AG10803 (cell line): ENCODE measurements at places on chromosomes 5 and 9.

- peak; percentile 61 for DNase-seq
Observed at GRCh38 chr9:92242260-92243136, 51.0 kb downstream of the IARS1 start.

GRCh38 chr9:10127867-10128266 is 484.9 kb downstream of the PTPRD start:
- no peak for DNase-seq

GRCh38 chr5:62488531-62488930 is 76.0 kb downstream of the IPO11 start:
- DNase-seq = no peak

GRCh38 chr9:22508790-22509189 is 62.2 kb downstream of the DMRTA1 start:
- DNase-seq = no peak

GRCh38 chr5:102905056-102905455 is 150.0 kb downstream of the PAM start:
- no peak for DNase-seq

- DNase-seq = no peak
Observed at GRCh38 chr9:33341182-33341581, 50.9 kb downstream of the NFX1 start.

- no peak for DNase-seq
Observed at GRCh38 chr9:129962451-129962864, 80.5 kb downstream of the FNBP1 start.

GRCh38 chr5:72251386-72251785 is 68.7 kb downstream of the MRPS27 start:
- no peak for DNase-seq

DNA sequence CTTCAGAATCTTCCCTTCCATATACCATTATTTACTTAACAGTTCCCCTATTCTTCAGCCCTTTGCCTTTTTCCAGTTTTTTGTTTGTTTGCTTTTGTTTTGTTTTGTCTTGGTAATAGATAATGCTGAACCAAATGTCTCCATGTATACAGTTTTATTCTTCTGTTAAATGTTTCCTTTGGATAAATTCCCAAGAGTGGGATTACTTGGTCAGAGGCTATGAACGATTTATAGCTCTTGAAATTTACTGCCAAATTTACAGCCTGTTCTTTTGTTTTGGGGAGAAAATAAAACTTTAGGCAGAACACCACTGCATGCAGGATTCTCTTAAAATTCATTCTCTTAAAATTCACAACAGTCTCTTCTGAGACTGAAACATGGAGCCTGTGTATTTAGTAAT is 38.6 kb downstream of the NR4A3 start:
- no peak for DNase-seq

GRCh38 chr9:100098046-100098886 is 534 bp downstream of the ERP44 start:
- DNase-seq = peak; percentile 35

- no peak for DNase-seq
Observed at GRCh38 chr5:111070272-111071134, 1.0 kb upstream of the TSLP start.

DNA sequence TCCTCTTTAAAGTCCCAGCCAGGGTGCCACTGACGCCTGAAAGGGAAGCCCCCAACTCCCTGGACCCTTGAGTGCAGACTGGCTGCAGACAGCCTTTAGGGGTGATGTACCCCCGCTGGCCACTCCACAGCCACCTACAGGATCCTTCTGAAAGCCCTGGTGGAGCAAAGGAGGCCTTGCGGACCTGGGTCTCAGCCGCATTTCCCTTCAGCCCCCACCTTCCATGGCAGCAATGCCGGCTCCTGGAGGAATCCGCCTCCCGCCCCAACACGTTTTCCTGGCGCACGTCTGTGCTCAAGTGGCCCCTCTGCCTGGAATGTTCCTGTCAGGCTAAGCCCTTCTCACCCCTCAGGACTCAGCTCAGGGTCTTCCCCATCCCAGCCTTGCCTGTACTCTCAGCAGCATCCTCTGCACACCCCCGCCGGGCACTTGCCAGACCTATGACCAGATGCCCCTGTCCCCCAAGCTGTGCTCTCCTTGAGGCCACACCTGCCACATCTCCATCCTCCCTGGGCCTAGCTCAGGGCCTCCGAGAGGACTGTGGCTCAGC is 134.1 kb upstream of the RAPGEF1 start:
- no peak for DNase-seq

- no peak for DNase-seq
Observed at GRCh38 chr9:125908136-125908535, 161.0 kb downstream of the PBX3 start.

DNA sequence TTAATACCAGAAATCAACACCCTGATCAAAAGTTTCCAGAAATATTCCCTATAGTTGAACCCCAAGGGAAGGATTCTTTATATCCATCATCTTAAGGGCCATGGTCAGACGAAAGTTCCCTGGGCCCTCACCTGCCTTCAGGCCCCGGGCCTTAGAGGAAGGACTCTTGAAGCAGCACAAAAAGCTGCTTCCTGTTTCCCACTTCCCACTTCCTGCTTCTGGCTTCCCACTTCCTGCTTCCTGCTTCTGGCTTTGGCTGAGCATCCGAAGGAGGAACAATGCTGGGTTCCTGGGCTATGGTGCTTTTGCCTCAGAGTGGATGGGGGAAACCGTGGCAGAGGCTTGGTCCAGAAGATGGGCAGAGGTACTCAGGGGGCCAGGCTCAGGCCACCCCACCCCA is 25.8 kb upstream of the DAP start:
- no peak for DNase-seq

- DNase-seq = no peak
Observed at GRCh38 chr9:78351816-78352215, 54.9 kb downstream of the PSAT1 start.

GRCh38 chr5:27472000-27472763 is 433.8 kb upstream of the CDH9 start:
- DNase-seq = peak; percentile 79

DNA sequence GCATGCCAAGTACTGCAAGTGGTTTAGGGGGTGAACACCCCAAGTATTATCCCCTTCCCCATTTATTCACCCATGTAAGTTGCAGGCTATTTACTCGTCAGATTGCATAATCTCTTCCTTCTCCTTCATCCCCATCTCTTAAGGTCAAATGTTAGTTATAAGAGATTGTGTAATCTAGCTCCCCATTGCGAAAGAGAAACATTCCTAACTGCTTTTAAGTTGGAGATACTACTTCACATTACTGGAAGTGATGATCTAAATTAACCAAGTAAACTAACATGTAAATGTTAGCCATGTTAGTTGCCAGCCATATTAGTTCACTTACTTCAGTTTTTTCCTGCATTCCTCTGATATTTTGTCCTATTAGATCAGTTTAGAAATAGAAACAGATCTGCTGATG is 262.3 kb downstream of the TAF11L14 start:
- peak; percentile 3 for DNase-seq

- DNase-seq = no peak
Observed at GRCh38 chr9:113876993-113877368, 872 bp downstream of the ZNF618 start.

DNA sequence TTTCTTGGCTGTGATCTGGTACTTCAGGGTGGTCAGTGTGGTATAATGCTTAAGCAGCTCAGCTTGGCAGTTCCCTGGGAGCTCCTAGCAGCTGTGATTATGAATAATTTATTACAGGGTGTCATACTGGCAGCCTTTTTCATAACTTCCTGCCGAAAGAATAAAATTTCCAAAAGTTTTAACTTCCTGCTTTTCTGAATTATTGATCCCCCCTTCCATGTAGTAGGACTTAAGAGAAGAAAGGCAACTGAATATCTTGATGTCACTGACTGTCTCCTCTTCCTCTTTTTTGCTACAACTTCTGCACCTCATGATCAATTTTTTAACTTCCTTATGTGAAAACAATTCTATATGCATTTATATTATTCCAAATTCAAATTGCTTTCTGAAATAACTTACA is 74.3 kb upstream of the SPEF2 start:
- no peak for DNase-seq

DNA sequence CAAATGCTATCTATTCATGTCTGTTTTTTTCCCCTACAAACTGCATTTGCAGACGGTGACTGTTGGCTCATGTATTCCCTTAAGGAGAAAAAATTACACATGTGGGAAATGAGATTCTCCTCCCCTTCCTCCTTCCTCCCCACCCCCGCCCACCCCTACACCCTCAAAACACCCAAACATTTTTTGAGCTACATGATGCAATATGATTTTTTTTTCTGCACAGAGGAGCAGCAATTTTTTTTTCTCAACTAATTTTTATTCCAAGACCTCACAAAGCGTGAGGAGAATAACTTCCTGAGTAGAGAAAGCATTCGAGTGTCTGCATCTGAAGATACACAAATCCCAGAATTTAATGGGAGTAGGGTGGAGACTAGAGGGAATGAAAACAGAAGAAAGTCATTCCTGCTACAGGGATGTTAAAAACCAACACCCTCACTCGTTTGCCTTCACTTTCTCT is 118.1 kb downstream of the PRDM6 start:
- peak; percentile 71 for DNase-seq

DNA sequence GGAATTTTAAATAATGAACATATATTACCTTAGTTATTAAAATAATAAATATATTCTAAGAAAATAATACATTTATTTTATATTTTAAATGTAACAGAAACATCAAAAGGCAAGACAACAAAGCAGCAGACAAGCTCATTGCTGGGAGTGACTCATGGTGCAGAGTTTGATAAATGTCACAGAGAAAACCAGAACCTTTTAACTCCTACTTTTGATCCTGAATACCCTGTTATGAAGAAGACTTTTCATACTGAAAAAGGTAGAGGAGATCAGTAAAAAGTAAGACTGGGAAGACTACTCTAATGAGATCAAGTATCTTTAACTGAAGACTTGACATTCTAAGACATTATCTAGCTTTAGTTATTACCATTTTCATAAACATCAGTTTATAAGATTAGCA is 99.0 kb upstream of the GNA14 start:
- no peak for DNase-seq

DNA sequence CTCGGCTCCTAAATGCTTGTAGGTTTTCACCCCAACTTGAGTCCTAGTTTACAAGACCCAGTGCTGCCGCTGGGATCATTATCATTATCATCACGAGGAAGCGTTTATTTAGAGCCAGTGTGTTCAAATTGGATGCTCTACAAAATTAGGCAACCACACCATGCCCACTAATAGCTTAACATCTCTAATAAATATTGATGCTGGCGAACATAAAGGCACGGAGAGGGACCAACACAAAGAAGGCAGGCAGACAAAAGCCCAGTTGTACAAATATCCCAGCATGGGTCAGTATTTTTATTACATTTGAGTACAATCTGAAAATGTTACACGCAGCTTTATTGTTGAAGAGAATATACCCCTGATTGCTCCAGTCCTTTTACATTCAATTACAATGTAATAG is 4.7 kb downstream of the CFAP77 start:
- DNase-seq = no peak

GRCh38 chr9:8229226-8229625 is 429.6 kb upstream of the DMAC1 start:
- no peak for DNase-seq

DNA sequence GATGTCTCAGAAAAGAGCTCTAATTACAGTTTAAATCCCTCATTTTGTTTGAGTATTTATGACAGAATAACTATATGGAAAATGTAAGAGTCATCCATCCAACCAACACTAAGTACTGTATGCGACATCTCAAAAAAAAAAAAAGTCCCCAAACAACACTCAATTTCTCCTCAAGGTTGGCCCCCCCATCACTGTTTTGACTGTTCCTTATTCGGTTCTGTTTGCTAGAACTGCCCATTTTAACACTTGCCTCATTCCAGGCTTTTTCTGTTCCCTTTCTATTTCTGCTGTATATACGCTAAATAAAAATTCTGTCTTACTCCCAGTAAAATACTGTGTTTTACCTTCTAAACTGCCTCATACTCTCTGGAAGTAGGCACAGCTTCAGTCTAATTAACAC is 25.2 kb downstream of the GLDC start:
- DNase-seq = no peak

DNA sequence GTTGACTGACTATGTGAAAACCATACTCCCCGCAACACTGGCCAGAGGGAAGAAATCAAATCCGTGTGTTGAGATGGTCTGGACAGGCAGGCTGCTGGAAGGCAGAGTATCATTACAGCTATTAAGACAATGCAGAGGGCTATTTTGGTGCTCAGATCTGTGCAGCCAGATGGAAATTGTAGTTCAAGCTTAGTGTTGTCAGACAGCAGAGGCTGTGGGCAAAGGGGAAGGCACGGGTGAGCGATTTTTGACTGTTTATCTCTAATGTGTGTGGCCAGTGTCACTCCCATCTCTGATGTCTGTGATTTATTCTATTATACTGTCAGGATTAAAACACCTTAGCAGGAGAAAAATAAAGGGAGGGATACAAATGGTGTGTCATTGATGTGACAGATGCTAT is 984.4 kb upstream of the WWC1 start:
- DNase-seq = no peak

DNA sequence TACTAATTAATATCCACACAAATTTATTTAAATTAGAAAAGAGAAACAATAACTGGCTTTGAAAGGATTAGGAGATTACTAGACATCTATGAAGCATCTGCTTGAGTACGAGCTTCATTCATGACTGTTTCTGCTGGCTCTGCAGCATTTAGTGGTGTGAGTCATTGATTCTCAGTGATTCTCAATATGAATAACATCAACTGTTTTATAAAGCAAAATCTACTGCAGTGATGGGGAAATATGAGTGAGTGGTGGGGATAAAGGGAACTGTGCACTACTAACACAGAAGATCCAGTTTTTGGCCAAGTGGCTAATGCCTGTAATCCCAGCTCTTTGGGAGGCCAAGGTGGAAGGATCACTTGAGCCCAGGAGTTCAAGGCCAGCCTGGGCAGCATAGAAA is 8.4 kb downstream of the FNBP1 start:
- DNase-seq = peak; percentile 65

- DNase-seq = peak; percentile 8
Observed at GRCh38 chr5:141192110-141192725, at the start of gene PCDHB10. Gene PCDHB10, plus strand, starts transcription at chr5:141192353. Its CDS starts 200 bp downstream, at chr5:141192553.

DNA sequence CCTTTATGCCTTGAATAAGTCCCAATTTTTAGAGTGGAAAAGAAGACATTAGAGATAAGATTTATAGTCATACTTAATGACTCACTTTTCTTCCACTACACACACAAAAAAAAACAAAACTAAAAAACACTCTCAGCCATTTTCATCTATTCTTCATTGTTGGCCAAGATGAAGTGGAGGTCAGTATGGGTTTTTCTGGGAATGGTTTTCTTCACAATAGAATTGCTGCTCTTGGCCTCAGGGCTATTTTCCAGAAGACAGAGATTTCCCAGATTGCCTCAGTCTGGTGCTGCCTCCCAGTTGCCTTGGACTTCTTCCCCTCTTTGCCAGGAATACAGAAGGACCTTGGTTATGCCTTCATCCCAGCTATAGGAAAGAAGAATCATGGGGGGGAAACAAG is 463.7 kb downstream of the TMEM232 start:
- DNase-seq = peak; percentile 42
